Mesenteric fat pad (tissue), 1 donor: ENCODE measurements at places on chromosomes 6 and 20.

- peak; percentile 81 for DNase-seq
Measured at GRCh38 chr6:166541366-166541765, 45.1 kb downstream of the RAMACL start.

GRCh38 chr6:158064725-158065251, 83.1 kb downstream of the SYNJ2 start:
- no peak for DNase-seq

GRCh38 chr6:20661721-20662120, 127.5 kb downstream of the CDKAL1 start:
- DNase-seq = no peak

DNA sequence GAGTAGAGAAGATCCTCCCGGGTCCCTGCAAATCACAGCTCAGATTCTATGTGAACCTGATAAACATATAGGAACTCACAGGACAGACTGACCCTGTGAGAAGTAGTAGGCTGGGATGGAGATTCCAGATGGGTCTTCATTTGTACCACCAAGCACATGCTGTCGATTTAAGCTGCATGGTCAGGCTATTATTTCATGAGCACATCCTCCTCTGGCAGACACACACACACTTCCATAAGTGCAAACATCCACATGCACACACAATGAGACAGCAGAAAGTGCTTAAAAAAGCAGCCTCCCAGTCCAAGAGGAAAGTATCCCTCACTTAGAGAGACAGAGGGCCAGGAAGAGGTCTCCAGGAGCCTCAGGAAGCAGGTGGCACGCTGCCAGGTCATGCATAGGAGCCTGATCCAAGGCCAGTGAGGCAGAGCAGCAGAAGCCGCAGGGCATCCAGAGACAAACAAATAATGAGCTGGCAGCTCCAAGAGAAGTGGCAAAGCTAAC, 131.8 kb downstream of the UNC5CL start:
- DNase-seq = no peak
